ENCODE measurements at places on chromosomes 3 and 15. TPM values are rescaled to one million over a fixed set of nuclear protein-coding genes. Genes with fewer than 3 reads are reported as not detected.

The ROBO2 gene
- total RNA-seq: 22.1 TPM

GRCh38 chr3:53238051-53238850 lies 17.6 kb downstream of the TKT start:
- no peak for DNase-seq

DNA sequence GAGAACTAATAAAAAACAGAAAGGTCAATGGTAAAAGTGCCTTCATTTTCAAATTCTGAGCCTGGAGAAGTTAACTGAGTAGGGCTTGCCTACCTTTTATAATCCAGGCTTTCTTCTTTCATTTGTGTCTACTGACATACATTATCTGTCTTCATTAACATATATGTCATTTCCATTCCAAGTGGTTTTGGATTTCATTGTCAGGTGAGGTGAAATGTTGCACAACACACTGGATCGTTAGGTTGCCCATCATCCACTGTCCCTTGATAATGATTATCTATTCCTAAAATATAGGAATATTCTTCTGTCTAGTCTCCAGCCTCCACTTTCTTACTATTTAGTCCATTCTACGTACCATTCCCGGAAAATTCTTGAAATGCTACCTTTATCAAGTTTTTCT lies 55.0 kb upstream of the CP start:
- no peak for DNase-seq

DNA sequence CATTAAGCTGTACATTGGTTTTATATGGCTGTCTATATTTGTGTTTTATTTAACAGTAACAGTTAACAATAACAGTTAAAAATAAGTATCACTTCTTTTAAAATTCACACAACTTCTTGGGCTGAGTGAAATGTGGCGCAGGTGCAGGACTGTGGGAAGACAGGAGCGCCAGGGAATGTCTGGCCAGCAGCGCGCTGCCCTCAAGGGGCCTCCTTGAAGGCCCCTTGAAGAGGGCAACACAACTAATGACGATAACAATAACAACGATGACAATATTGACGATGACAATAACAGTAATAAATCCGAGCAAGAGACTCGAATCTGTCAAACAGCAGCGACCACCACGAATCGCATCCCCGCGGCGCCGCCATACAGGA lies 411 bp upstream of the PPP2R3A start:
- no peak for DNase-seq

The LIPH gene
- total RNA-seq: 1.3 TPM

The KY gene
- 222 TPM for total RNA-seq

The UTS2B gene
- total RNA-seq: not detected

DNA sequence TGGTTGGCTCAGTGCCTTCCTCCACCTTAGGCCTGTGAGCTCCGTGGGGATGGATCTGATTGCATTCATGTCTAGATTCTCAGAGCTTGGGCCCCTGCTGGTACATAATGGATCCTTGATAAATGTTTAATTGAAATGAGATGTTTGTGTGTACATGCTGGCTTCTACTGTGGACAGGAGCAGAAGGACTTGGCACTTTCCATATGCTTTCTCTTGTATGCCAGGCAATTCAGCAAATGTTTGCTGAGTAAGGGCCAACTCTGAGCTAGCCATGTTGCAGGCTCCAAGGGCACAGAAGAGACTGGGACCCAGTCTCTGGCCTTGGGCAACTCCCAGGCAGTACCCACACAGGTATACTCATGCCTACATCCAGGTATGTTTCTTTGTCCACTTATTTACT lies 67.0 kb downstream of the RAB11A start:
- DNase-seq: no peak

The RPL15 gene
- total RNA-seq: 3,552 TPM

The PLSCR2 gene
- not detected for total RNA-seq

The MAGI1 gene
- total RNA-seq: 62.1 TPM

DNA sequence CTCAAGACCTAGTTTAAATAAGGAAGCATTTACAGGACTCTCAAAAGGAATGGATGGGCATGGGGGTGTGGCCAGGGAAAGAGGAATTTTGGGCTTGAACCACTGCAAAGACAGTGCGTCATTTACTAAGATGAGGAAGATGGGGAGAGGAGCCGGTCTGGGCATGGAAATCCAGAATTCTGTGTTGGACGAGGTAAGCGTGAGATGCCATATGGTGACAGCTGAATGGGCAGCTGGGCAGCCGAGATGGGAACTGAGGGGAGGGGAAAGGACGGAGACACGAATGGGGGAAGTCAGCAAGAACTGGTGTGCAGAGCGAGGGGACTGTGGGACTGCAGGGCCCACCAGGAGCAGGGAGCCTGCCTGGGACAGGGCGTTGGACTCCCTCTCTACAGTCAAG lies 24.2 kb downstream of the TMEM44 start:
- peak; percentile 70 for DNase-seq

DNA sequence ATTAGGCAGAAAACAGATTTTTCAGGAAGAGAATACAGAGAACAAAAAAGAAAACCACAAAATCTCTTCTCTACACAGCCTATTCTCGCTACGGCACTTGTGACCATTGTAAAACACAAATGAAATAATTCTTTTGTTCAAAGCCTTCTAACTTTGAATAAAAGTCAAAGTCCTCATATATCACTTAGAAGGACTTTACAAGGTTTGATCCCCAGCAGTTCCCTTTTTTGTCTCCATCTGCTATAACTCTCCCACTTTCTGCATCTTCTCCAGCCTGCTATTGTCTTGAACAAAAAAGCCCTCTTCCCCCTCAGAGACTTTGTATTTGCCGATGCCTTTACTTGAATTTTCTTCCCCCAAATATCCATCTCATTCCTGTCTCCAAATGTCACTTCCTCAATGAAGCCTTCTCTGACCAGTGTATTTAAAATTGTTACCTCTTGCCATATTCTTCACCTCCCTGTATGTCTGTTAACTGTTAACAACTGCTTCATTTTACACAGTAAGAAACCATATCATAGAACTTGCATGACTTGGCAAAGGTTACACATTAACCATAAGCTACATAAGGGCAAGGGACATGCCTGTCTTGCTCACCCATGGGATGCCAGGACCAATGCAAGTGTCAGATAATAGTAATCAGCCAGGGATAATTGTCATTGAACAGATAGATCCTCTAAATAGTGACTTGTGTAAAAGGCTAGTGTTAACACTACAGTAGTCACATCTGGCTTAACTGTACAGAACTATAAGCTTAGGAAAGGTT lies 122.4 kb downstream of the CBLB start:
- no peak for DNase-seq

- DNase-seq: no peak
These were observed 148.3 kb upstream of the TRIM42 start for GRCh38 chr3:140529558-140529957.

The SPINT1 gene
- total RNA-seq: 49.2 TPM

The CAMP gene
- total RNA-seq: not detected

The CYFIP1 gene
- 92.6 TPM for total RNA-seq

- no peak for DNase-seq
These were observed 30.1 kb downstream of the SUCNR1 start for GRCh38 chr3:151903501-151903991.

Data from tongue (tissue), 3 donors.